Neural crest cell (in vitro differentiated cells): ENCODE measurements at places on chromosomes 4 and X.
A peak's percentile ranks its signal among the peaks of the same experiment; 100 is the strongest.

DNA sequence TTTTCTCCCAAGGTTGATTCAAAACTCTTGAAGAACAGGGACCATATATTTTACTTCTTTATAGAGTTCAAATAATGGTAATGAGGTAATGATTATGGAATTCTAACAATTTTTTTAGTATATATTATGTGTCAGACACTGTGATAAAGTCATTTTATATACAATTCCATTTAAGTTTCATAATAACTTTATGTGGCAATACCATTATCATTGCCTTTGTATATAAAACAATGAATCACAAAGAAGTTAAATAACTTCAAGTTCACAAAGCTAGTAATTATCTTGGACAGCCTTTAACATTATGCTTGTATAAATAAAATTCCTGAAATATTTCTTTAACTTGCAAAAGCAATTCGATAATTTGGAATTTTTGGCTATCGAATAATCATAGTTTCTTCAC lies 20.6 kb downstream of the MAGEC1 start:
- DNase-seq, result no peak

- DNase-seq, result no peak
These were observed 18.4 kb upstream of the STK26 start for GRCh38 chrX:132004728-132005127.

- DNase-seq, result no peak
These were observed 2.7 kb downstream of the GEMIN8 start for GRCh38 chrX:14027036-14027435.

DNA sequence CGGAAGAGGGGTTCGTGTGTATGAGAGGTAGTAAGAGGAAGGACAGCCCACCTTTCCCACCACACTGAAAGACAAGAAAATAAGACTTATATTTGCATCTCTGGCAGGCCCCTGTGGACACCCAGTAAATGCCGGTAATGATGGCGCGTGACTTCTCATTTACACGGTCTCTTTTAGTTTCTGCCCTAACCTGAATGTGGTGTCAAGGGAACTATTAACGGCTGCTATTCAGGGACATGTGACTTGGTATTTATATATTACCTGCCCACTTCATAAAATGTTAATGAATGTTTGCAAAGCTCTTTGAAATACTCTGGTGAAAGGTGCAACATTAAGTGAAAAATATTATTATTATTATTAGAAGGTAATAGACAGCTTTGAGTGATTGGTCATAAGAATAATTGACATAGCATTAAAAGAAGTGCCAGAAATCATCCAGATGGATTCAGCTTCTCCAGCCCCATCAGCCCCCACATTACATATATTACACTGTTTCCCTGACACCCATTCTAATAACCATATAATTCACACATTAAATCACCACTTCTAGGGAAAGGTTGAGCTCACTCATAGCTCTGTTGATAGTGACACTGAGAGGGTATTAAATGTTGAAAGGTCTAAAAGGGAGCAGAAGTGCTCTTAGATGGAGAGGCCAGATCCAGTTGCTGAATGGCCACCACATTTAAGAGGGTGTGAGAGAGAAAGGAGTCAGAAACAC lies 83.0 kb upstream of the BEND4 start:
- DNase-seq, result no peak

- no peak for DNase-seq
These were observed 14.2 kb upstream of the C4orf51 start for GRCh38 chr4:145665773-145666172.

GRCh38 chrX:50648156-50648555 lies 165.8 kb downstream of the SHROOM4 start:
- no peak for DNase-seq

GRCh38 chr4:114549638-114550037 lies 49.0 kb upstream of the UGT8 start:
- no peak for DNase-seq

DNA sequence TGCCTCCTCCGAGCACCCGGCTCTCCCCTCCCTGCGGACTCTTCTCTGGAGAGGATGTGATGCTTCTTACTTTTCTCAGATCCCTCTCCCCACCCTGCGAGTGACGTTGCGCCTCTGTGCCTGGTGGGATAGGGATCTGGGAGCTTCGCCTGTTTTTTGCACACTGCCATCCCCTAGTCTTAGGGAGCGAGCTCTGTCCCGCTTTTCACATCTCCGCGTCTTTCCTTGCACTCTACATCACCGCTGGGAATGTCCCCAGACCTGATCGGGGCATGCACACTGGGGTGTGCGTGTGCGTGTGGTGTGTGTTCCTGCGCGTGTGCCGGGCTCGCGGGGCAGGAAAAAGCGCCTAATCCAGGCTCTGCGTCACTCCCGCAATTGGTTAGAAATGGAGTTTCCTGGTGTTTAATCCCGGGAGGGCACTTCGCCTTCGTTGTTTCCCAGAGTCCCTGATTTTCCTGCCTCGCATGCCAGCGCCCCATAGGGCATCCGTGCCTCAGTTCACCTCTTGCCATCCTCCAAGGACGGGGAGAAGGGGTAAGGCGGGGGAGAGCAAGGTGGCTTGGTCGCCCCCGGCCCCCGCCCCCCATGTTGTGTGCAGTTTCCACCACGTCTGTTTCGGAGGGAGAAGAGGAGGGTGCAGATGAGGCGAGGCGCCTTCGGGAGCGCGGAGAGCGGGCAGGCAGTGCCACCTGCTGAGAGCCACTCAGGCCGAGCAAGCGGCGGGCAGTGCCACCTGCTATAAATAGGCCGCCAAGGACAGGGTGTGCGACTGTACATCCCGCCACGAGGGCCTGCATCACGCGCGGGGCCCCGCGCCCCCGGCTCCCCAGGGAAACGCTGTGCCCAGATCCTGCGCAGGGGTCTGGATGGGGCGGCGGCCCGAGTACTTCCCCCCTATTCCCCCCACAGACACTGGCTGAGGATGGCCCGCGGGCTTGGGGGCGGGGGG lies 759 bp upstream of the TBC1D1 start:
- no peak for DNase-seq

DNA sequence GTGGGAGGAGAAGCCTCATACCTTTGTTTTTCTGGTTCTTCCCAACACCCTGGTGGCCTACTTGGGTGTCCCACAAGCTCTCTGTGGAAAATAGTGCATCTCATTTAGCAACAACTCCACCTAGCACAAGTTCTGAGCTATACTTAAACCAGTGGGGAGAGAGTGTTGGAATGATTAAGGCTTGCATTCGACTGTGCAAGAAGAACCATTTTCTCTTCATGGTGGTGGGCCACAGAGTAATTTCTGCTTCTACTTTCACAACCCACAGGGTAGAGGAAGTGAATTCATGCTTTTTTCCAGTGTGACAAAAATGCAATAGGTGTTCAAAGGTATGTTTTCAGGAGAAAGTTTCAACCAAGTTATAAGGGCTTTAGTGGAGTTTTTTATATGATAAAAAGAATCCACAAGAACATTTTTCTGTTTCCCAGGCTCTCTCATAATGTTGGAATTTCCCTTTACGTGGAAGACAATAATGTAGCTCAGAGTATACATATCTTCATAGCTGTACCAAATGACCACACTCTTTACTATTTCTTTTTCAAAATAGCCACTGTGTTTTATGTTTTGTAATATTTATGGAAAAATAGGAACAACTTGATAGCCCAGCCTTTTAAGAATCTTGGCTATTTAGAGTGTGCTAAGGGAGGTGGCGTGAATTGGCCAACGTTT lies 80.3 kb upstream of the HHIP start:
- no peak for DNase-seq

GRCh38 chrX:20266810-20267606 lies at the start of gene RPS6KA3:
Gene RPS6KA3 (minus strand): TSS chrX:20266909. CDS start chrX:20266632, 277 bp downstream.
- peak; percentile 65 for DNase-seq

DNA sequence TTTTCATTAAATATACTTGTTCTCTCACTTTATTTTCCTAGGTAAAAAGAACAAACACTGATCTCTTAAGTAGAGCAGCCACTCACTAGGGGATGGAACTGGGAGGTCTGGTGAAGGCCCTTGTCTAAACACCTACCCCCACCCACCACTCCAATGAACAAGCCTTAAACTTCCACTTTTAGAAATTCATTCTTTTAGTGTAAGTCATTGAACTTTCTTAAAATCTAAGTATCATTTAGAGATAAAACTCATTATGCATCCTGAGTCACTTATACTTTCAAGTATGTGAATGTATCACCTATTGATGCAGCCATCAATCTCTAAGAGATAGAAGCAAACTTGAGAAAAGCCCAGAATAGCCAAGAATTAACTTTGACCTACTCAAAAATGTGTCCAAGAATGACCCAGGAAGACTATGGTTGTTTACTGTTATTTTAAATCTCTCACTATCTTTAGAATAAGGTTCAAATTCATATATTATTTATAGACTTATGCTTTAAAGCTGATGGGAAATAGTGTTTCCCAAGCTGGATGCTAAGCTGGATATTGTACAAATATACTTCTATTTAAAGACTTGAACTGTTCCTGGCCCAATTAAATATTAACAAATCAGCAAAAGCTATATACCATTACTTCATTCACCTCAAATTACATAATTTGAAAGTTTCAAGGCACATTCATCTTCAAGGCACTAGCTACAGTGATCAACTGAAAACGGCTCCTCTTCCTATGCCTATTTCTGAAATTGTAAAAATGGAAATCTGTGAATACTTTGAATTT lies 49.5 kb downstream of the CAMK2D start:
- no peak for DNase-seq

GRCh38 chr4:83862471-83862870 lies 326.6 kb downstream of the GPAT3 start:
- no peak for DNase-seq

- peak; percentile 77 for DNase-seq
These were observed at the start of gene SLC9B1 for GRCh38 chr4:103019308-103020124. Gene SLC9B1 (minus strand): TSS chr4:103019705. CDS start chr4:102991711, 27,994 bp downstream.

GRCh38 chr4:173697840-173698239 lies 167.8 kb upstream of the HAND2 start:
- no peak for DNase-seq

DNA sequence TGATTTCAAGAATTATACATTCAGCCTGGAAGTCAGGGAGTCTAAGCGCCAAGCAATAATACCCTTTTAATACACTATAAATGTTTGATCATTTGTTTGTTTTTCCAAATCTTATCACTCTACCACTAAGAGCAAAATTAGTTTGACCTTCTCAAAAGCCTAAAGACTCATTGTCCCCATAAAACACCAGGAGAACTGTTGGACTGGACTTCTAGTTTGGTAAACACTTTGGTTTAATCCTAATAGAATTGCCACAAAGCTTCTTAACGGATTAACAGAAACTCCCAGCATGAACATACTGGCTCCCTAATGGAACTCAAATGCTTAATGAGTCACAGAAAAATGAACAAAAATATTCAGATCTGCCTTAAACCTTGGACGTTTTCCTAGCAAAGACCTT lies 34.9 kb downstream of the SYTL5 start:
- no peak for DNase-seq

GRCh38 chr4:36446275-36446674 lies 164.9 kb downstream of the DTHD1 start:
- DNase-seq, result no peak

- DNase-seq, result no peak
These were observed 456.8 kb downstream of the TRIML1 start for GRCh38 chr4:188596021-188596420.

GRCh38 chr4:184657144-184657543 lies 7.6 kb downstream of the PRIMPOL start:
- no peak for DNase-seq

DNA sequence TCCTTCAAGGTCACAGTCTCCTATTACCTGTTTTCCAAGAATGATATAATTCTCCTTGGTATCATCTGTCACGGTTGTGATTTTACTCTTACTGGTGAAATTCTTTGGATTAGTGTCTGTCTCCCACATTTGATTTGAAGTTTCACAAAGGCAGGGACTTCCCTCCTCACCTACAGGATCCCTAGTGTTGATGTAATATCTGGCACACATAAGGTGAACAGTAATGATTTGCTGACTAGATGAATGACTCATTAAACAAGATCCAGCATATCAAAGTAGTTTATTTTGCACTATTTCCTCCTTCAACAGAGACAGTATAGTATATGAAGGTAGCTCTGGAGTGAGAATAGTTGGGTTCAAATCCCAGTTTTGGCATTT lies 135.3 kb upstream of the IL1RAPL2 start:
- no peak for DNase-seq
